Stimulated activated naive CD8-positive, alpha-beta T cell treated with anti-CD3 and anti-CD28 coated beads, Interleukin-15, amount 100 ng/mL, for 72 hours (primary cell): ENCODE measurements at places on chromosomes 1 and 21.

GRCh38 chr1:20325407-20325843, 34.8 kb downstream of the VWA5B1 start:
- DNase-seq = no peak

DNA sequence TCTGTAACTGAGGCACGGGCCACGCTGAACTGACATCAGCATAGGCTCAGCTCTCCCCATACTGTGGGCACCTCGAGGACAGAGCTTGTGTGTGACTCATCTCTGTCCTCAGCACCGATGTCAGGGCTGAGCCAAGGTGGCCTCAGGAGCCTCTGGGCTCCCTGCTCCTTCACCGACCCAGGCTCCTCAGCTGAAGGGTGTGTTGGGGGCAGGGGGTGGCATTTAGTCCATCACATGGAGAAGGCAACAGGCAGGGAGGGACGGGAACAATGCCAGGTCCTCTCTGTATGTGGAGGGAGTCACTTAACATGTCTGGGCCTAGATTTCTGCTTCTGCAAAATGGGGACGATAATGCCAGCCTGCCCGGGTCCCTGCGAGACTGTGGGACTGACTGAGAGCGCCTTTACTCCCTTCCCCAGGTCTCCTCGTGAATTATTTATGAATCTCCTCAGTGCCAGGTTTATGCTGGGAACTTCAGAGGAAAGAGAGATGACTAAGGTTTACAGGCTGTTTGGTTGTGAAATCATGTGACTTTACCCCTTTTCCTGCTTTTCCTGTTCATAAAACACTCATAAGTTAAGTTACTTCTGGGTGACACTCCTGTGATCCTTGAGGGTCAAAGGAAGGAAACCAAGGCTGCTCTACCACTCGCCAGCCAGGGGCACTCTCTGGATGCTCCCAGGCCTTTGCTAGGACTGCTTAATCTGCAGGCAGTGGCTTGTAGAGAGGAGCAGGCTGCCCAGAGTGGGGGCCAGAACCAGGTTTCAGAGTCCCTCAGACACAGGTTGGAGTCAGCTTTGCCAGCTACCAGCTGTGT, 16.2 kb downstream of the TTC39A start:
- no peak for DNase-seq

GRCh38 chr1:20486457-20487235, 636 bp upstream of the CAMK2N1 start:
- DNase-seq = no peak

DNA sequence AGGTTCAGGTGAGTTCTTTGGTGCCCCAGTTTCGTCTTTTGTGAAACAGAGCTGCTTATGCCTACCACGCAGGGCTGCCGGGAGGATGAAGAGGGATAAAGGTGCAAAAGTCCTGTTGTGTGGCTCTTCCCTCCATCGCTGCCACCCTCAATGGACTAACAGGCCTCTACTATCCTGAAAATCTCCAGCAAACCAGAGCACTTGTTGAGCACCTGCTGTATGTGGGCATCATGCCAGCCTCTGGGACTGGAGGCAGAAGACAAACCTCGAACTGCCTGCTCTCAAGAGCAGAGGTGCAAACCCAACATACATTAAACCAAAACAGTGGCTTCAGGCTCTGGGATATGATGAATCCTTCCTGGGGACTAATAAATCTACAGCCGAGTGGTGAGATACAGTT, 174.1 kb downstream of the ACTL8 start:
- DNase-seq = no peak

DNA sequence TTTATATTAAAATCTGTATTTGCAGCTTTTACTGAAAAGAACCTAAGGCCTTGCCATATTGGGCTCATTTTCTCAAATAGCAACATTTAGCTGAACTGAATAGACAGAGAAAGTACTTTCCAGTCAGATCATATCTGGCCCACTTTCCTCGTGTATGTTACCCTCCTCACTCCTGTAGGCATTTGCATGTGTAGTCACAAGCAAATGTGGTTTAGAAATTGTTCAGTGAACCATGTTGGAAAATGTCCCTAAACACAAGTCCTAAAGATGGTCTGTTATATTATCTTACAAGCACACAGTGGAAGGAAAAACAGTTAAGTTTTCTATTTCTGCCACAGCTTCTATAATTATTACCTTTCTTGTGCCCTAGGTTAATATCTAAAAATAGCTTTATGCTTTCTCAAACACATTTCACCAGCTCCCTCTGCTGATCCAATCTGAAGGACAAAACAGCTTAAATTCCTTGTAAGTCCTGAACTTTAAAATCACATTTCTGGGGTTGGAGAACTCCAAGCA, 606 bp upstream of the FMO4 start:
- no peak for DNase-seq

DNA sequence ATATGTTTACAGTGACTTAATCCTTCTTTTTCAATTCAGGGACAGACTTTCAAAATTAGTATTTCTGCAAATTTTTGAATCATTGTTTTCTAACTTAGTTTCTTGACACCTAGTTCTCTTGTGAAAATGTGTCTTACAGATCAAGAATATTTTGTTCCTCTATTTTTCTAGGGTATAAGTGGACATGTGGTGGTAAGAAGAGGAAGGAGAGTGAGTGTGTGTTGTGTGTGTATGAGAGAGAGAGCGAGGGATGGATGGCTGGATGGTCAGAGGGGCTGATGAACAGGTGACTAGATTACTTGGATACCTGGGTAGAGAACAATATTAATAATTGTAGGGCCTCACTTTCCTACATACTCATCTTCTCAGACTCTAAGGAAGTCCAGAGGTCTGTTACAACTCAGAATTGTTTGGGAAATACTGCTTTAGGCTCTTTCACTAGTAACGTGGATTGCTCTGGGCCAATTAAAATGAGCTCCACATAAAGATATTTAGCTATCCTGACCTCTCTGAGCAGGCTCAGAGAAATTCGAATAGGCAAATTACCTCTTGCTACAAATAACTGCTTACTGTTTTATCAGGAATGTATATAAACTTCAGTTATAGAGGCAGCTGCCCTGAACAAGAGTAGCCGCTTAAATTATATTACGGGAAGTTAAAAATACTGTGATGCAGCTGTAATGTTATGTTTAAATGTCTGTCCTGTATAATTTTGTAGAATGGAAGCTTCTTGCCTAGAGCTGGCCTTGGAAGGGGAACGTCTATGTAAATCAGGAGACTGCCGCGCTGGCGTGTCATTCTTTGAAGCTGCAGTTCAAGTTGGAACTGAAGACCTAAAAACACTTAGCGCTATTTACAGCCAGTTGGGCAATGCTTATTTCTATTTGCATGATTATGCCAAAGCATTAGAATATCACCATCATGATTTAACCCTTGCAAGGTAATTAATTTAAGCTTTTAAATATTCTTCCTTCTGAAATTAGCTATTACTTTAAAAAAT, 19.7 kb downstream of the GPSM2 start:
- no peak for DNase-seq

DNA sequence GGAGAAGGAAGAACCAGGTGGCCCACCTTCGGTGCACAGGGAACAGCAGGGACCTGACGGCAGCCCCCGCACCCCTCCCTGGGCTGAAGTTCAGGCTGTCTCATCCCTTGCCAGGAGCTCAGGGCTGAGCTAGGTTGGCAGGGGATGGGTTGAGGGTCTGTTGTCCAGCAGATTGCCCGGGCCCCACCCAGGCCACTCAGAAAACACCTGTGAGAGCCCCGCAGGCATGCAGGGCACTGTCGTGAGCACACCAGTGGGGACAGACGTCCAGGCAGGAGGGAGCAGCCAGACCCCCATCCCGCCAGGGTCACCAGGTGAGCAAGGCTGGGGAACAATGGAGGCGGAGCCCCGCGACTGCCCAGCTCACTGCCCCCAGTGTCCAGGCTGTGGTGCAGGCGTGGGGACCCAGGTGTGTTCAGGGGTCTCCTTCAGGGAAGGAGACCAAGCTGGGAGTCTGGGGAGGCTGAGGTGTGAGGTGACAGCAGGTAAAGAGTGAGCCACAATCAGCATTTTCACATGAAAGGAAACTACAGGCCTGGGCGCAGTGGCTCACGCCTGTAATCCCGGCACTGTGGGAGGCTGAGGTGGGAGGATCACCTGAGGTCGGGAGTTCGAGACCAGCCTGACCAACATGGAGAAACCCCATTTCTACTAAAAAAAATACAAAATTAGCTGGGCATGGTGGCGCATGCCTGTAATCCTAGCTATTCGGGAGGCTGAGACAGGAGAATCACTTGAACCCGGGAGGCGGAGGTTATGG, 9.4 kb upstream of the SAMD11 start:
- no peak for DNase-seq

GRCh38 chr1:16112596-16113555, 39.4 kb upstream of the FAM131C start:
- no peak for DNase-seq

DNA sequence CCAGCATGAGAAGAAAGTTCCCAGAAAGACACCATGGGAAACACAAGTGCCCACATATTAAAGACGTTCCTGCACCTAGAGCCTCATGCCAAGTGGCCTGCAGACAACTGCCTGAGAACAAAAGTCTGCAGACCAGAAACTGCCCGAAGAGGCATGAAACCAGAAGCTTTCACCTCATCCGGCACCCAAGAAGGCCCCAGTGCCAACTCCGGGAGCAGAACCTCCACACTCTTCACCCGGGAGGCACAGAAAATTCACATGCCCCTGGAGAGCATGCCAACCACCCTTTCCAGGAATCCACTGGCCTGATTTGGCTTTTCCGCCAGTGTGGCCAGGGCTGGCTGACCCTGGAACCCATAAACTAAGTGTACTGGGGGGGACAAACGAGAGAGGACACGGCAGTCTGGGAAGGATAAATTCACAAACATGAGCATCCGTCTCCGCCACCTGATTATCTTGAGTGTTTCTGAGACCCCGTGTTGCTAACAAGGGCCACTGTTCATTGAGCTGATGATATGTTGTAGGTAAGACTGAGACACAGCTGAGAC, 6.8 kb downstream of the TFF2 start:
- DNase-seq = no peak

GRCh38 chr1:65764052-65764451, 28.6 kb upstream of the PDE4B start:
- DNase-seq = no peak

GRCh38 chr21:31938330-31939301, 65.8 kb downstream of the HUNK start:
- DNase-seq = no peak
